ENCODE measurements at places on chromosomes 7 and 10.
A peak's percentile ranks its signal among the peaks of the same experiment; 100 is the strongest.

DNA sequence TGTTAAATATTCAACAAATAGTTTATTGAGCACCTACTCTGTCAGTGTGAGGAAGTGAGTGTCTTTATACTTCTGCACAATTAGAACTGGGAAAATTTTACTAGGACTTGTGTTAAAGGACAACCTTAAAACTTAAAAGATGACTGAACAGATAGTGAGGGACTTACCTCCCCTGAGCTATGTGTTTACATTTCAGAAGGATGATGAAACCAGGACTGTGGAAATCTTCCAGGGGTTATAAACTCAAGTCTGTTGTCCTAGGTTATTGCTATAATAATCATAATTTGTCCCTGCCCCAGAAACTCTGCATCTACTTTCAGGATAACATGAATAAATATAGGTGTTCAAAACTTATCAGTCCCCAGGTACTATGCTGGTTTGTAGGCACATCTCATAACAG lies 261.0 kb upstream of the MKLN1 start:
- peak overlapping the region; percentile 8 for H3K27ac ChIP-seq
- H3K27me3 ChIP-seq: no peaks in the 10 kb centered on the region
- peaks cover 32% of the 10 kb centered on the region for H3K36me3 ChIP-seq
- DNase-seq: no peak

DNA sequence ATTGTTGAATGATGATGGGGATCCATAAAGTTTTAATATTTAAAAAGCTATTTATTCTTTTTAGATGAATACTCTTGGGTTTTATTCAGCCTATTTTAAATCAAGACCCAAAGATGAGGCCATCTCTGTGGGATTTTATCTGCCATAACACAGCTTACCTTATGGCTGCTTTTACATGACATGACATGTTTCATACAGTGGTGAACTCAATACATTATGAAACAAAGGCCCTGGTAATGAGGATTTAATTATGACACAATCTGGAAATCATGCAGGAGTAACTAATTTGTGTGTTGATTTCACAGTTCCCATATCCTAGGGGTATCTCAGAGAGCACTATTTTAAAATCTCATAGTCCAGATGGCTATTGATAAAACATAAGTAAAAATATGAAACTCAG lies 661.8 kb upstream of the FZD8 start:
- no peak overlapping the region for H3K4me3 ChIP-seq
- H3K36me3 ChIP-seq: no peaks in the 10 kb centered on the region
- DNase-seq: no peak
- no peak overlapping the region for H3K27ac ChIP-seq

- no peaks in the 10 kb centered on the region for H3K4me1 ChIP-seq
- H3K27me3 ChIP-seq: no peaks in the 10 kb centered on the region
- no peak overlapping the region for H3K27ac ChIP-seq
- DNase-seq: no peak
Measured at GRCh38 chr7:149223761-149224160, 15.7 kb upstream of the ZNF212 start.

- no peaks in the 10 kb centered on the region for H3K36me3 ChIP-seq
- H3K4me1 ChIP-seq: no peaks in the 10 kb centered on the region
- H3K27ac ChIP-seq: no peak overlapping the region
- H3K4me3 ChIP-seq: no peak overlapping the region
- no peak for DNase-seq
- no peaks in the 10 kb centered on the region for H3K27me3 ChIP-seq
Measured at GRCh38 chr7:148174376-148174775, 416.2 kb upstream of the C7orf33 start.

GRCh38 chr10:60167050-60167449 lies 222.6 kb downstream of the ANK3 start:
- DNase-seq: no peak
- no peaks in the 10 kb centered on the region for H3K36me3 ChIP-seq
- peaks cover 2% of the 10 kb centered on the region for H3K27me3 ChIP-seq
- H3K4me3 ChIP-seq: no peak overlapping the region
- H3K4me1 ChIP-seq: no peaks in the 10 kb centered on the region

All from CD4-positive, CD25-positive, alpha-beta regulatory T cell (primary cell).